ENCODE measurements at places on chromosomes 7 and 10.

DNA sequence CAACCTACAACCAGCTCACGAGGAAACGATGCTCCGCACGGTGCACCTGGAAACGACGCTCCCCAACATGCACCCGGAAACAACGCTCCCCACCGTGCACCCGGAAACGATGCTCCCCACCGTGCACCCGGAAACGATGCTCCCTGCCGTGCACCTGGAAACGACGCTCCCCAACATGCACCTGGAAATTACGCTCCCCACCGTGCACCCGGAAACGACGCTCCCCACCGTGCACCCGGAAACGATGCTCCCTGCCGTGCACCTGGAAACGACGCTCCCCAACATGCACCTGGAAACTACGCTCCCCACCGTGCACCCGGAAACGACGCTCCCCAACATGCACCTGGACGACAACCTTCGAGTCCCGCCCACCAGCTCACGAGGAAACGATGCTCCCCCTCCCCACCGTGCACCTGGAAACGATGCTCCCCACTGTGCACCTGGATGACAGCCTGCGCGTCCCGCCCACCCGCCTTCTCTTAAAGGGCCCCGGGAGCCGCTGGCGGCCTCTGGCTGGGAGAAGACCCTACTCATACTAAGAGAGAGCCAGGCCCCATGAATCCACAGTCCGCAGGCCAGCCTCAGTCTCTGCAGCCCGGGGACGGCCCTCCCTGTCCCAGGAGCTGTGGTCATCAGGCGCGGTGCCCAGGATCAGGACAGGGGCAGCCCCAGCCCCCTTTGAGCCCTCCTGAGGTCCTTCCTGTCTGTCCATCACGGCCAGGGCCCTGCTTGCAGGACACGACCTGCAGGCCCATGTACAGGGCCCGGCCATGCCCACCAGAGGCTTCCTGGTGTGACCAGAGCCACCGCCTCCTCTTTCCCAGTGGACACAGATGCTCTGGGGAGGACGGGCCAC lies 98.3 kb downstream of the PDGFA start:
- DNase-seq: no peak

- no peak for DNase-seq
These were observed 37.2 kb upstream of the ZNF107 start for GRCh38 chr7:64628721-64629120.

- DNase-seq: no peak
These were observed 863 bp downstream of the CCNY start for GRCh38 chr10:35336921-35337823.

DNA sequence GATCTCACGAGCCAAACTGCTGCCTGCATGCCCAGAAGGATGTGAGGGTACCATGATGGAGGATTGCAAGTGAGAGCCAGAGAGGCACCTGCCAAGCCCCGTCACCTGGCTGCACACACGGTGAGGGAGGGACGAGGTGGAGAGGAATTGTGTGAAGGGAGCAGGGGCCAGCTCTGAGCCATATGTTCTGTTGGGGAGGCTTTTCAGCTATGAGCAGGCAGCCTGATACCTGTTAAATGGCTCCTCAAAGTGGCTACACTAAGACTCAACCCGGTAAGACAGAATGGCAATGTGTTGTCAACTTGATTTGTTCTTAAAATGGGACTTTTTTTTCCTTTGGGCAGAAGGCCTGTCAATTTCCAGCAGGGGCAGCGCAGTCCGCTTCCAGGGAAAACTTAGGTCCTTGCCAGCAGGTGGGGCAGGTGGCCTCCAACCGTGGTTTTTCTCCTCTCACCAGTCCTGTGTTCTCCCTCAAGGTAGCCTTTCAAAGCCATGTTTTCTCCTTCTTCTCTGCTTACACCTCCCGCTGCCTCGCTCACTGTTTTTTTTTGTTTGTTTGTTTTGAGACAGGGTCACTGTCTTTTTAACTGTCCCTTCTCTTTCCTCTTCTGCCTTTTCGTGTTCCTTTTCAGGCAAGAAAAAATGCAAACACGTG lies 57.7 kb upstream of the ZNRF2 start:
- peak; percentile 43 for DNase-seq

- DNase-seq: peak; percentile 84
These were observed 109.5 kb upstream of the LAMB4 start for GRCh38 chr7:108239501-108240225.

DNA sequence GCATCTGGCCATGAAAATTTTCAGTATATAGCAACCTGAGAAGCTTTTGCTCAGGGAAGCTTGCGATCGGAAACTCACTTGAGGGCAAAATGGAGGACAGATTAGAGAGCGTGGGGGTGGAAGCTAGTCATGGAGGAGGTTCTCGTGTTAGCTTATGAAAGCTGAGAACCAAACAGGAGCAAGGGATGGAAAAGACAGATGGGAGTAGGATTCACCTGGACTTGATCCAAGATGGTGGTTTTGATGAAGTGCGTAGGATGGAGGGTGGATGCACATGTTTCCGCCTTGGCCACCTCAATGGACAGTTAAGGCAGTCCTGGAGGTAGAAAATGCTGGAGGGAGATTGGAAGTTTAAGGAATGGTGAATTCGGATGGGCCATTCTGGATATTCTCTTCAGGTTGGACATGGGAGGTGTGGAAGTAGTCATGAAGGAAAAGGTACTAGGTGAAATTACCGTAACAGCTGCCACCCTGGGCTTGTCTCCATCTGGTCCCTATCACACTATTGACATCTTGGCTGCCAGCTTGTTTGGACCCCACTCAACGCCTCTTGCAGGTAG lies 6.3 kb upstream of the C10orf95 start:
- peak; percentile 43 for DNase-seq

DNA sequence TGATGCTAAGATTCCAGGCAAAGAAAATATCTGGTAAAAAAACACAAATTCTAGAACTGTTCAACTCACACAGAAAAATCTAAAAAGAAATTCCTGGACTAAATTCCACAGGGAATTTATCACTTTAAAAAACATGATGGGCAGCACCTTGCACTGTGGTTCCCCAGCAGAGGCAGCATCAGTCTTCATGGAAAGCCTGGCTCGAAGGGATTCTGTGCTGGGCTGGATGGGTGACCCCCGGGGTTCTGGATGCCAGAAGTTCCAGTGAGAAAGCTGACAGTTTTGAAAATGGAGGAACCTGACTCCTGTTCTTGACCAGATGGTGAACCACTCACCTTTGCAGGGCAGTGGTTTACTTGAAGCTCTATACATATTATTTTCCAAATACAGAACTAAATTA lies 52.0 kb downstream of the RAB11FIP2 start:
- DNase-seq: no peak

- no peak for DNase-seq
These were observed 22.0 kb downstream of the PEX1 start for GRCh38 chr7:92506363-92506762.

- DNase-seq: no peak
These were observed 129.9 kb downstream of the INHBA start for GRCh38 chr7:41573015-41573414.

GRCh38 chr10:12934777-12935176 lies 66.7 kb downstream of the CCDC3 start:
- no peak for DNase-seq

GRCh38 chr10:74981831-74982633 lies 129.4 kb upstream of the SAMD8 start:
- DNase-seq: no peak

- DNase-seq: no peak
These were observed 97.2 kb upstream of the ELMO1 start for GRCh38 chr7:37545619-37546534.

DNA sequence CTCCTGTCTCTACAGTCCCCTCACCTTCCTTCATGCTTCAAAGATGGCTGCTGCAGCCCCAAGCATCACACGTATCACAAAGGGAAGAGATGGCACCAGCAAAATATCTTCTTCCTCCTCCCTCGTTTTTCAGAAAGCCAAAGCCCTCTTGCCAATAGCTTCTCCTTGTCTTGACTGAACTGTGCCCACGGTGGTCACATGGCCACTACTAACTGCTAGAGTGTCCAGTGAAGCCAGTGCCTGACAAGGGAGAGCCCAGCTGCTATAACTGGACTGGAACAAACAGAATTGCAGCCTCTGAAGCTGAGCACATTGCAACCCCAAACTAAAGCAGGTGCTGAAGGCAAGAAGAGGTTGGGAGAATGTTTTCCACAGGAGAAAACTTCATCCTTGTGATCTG lies 120.8 kb upstream of the RET start:
- no peak for DNase-seq

GRCh38 chr10:16756561-16757221 lies 60.5 kb downstream of the RSU1 start:
- DNase-seq: no peak

DNA sequence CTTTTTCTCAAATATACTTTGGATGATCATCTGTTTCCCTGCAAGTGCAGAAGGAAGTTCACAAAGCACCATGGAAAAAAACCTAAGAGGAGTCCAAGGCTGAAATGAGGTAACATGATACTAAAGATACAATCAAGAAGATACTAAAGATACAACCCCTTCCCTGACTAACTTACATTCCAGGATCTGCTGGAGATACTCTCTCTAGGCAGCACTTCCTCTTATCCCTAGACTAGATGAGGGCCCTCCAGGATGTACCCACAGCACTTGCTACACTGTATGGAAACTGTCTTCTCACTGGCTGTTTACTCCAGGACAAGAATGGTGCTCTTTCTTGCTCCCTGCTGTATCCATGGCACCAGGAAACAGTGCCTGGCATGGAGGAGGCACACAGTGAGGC lies 116.4 kb upstream of the NFE2L3 start:
- no peak for DNase-seq

- no peak for DNase-seq
These were observed 360.9 kb downstream of the NEBL start for GRCh38 chr10:20535897-20536881.

DNA sequence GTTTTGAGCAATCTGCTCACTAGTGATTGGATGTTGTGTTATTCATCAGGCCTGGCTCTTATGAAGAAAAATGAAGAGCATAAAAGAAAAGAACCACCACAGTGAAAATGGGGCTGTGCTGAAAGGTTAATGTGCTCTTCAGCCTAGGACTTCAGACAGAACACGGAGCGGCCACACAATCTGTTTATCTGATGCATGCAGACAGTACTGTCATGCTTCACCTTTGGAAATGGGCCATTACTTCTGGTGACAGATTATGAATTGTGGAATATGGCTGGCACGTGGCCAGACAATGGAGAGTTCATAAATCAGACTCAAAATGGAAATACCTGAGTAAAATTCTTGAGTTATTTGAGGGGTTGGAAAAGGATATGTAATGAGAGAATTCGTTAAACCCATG lies 86.0 kb upstream of the NOBOX start:
- no peak for DNase-seq

DNA sequence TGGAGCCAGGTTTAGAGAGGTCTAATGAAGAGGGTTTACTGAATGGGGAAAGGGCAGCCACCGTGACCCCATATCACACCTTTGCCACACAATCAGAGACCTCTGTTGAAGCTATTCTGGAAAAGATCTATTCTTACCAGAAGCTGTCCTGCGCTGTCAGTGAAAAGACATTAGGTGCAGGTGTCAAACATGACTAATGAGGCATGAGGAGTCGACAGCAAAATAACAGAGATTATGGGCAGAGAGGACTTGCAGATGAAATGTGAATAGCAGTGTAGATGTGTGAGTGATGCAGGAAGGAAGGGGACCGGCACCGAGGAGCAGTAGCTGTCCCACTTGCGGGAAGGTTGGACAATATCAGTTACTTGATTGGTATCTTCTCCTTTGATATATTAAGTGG lies 627.7 kb upstream of the GALNT17 start:
- no peak for DNase-seq

DNA sequence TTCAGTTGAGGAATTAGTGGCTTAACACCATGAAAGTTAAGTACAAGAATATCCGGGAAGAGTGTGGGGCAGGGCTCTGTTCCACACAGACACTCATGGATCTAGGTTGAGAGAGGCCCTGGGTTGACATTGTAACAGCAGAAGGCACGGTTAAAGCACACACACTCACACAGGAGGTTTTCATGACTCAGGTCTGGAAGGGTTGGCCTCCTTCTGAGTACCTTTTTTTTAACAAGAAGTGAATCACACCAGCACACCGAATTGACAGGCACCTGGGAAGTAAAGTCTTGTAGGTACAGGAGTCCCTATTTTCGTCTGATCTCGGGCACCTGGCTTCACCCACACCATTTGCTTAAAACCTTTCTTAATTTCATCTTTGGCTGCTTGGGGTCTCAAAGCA lies 509.4 kb upstream of the ADARB2 start:
- DNase-seq: no peak

DNA sequence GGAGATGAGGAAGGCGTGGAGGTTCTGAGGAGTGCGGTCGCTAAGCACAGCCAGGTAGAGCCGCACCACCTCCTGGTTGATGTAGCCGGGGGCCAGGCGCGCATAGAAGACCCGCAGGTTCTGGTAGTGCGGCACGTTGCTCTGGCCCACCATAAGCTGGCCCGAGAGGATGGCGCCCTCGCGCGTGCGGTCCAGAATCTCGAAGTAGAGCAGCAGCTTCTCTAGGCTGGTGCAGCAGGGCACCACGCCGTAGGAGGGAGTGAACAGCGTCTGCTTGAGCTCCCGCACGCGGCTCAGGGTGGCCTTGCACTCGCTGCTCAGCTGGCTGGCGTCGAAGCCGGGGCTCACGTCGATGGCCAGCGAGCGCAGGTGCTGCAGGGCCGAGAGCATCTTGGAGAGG lies 77.8 kb upstream of the TNRC18 start:
- DNase-seq: no peak

GRCh38 chr7:39130857-39131526 lies 153.3 kb downstream of the POU6F2 start:
- DNase-seq: peak; percentile 71

GRCh38 chr7:122532406-122533269 lies 166.3 kb downstream of the RNF133 start:
- DNase-seq: no peak

- DNase-seq: no peak
These were observed 2.7 kb downstream of the TRUB1 start for GRCh38 chr10:114940735-114941134.

- no peak for DNase-seq
These were observed 19.4 kb upstream of the CLDN12 start for GRCh38 chr7:90383861-90384260.

GRCh38 chr10:130862626-130863025 lies 448.9 kb downstream of the TCERG1L start:
- no peak for DNase-seq

DNA sequence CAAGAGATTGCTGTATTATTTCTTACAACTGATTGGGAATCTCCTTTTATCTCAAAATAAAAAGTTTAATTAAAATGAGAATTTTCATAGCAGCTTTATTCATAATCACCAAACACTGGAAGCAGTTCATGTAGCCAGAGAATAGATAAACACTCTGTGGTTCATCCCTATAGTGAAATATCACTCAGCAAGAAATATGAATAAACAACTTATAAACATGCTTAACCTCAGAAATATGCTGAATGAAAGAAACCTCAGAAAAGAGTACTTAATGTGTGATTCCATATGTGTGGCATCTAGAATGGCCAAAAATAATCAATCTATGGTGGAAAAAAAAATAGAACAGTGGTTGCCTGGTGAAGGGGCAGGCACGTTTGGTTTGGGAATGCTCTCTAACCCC lies 33.3 kb downstream of the MYO1G start:
- no peak for DNase-seq

All from NCI-H2029 treated with DMSO at 0.1 percent for 48 hours (cell line).